AG04450 (cell line): ENCODE measurements at places on chromosomes 7 and 10.

GRCh38 chr10:48459270-48460150 lies 145.4 kb downstream of the ARHGAP22 start:
- DNase-seq, result no peak

DNA sequence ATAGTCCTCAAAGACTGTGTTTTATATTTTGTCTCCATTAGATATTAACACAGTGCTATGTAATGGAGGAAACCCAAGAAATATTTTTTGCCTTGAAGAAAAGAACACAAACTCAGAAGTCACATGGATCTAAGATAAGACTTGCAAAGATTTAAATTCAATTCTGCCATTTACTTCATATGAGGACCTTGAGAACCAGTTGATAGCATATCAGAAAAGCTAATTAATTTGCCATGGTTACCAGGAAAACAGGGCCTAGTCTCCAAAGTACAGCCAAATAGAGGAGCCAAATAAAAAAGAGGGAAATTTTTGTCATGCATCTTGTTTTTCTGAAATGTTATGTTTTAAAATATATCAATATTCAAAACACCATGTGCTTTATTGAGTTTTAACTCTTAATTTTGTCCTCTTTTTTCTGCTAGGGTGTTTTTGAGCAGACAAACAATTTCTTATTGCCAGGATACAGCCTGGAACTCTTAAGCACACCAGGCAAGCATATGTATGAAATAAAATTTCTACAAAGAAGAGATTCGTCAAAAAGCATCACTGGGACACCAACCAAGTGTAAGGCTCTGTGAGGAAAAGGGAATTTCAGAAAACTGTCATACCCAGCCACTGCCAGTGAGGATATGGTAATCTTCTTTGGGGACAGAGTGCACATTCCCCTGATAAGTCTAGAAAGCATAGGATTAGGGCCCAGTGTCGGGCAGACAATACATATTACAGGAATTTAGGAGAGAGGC lies 10.6 kb upstream of the TOMM7 start:
- DNase-seq, result no peak

GRCh38 chr7:101606498-101606923 lies 22.6 kb downstream of the MYL10 start:
- no peak for DNase-seq

- DNase-seq, result no peak
Measured at GRCh38 chr10:18498998-18499397, 152.4 kb downstream of the NSUN6 start.

DNA sequence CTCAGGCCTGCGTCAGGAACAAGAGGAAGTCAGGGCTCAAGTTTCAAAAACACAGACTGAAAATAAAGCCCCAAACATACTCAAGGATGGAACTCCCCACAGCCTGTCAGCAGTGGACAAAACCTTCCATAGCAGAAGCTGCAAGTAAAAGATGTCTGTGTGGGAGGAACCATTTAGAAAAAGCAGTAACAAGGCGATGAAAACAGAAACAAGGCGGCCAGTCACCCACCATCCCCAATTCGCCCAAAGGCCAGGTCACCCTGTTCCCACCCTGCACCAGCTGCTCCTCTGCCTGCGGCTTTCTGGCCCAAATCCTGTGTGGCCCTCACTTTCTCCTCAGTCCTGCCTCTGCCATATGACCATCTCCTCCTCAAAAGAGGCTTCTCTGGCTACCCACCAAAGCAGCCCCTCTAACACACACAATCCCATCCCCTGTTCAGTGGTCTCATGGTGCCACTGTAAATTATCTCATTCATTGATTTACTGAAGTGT lies 27.8 kb downstream of the KCNMA1 start:
- no peak for DNase-seq

DNA sequence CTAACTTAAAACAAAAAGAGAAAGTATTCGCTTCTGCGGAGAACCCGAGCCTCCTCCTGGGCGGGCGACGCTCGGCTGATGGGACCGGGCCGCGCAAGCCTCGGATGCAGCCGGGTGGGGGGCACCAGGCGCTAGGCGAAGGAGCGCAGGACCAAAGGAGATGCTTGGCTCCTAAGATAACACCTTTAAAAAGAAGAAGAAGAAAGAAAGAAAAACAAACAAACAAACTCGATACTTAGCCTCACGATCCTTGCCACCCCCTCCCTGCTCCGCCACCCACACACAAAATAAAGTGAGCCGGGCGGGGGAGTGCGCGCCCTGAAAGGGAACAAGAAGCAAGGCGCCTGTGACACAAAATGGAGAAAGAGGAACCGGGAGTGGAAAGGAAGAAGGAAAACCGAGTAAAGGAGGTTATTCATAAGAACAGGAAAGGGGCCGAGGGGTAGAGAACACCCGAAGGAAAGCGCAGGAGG lies 34.0 kb upstream of the EBLN1 start:
- DNase-seq, result no peak

- no peak for DNase-seq
Measured at GRCh38 chr10:65720901-65721300, 1204.9 kb upstream of the LRRTM3 start.

DNA sequence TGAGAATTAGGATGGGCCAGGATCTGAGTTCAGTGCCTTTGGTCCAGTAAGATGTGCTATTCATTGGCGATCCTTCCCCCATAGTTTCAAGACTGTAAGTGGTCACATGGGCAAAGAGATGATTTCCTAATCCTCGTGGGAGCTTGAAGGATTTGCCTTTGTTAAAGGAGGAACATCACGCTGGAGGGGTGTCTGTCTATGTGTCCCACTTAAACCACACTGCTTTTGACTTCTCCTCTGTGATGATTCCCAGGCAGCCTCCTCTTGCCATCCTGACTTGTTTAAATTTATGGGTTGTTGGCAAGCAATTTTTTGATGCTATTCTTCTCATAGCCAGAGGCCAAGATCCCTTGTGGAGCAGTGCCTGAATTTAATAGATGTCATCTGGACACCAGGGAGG lies 154.0 kb downstream of the TCF7L2 start:
- no peak for DNase-seq

DNA sequence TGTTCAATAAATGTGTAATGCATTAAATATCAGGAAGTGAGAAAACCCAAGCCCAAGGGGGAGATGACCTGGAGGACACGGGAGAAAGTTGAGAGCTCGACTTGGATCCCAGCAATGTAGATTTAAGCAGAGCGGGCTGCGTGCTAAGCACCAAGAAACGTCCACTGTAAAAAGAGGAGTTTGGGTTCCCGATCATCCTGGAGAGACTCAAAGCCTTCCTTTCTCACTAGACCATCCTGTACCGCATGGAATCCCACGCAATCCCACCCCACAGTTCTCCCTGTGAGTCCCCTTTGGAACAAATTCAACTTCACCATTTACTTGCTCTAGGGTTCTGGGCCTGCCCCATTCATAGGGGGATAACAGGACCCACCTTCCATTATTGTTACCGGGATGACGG lies 2.4 kb downstream of the TRPV6 start:
- no peak for DNase-seq

- no peak for DNase-seq
Measured at GRCh38 chr7:136884492-136884891, 16.0 kb downstream of the CHRM2 start.

DNA sequence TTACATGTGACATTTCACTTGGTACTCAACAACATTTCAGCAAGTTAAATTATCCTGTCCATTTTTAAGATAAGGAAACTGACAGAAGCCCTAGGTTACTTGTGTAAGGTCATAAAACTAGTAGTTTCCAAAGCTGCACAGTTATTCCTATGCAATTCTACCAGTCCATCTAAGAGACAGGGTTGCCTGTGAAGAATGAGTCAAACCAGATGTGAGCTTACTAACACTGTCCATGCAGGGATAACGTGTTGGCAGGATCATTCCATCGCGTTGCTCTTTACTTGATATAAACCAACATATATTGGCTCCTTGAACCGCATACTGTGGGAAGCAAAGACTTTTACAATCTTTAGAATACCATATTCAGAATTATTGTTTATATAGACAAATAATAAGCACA lies 280.9 kb upstream of the HGF start:
- no peak for DNase-seq

- no peak for DNase-seq
Measured at GRCh38 chr10:95408983-95409873, 118.4 kb upstream of the PDLIM1 start.

DNA sequence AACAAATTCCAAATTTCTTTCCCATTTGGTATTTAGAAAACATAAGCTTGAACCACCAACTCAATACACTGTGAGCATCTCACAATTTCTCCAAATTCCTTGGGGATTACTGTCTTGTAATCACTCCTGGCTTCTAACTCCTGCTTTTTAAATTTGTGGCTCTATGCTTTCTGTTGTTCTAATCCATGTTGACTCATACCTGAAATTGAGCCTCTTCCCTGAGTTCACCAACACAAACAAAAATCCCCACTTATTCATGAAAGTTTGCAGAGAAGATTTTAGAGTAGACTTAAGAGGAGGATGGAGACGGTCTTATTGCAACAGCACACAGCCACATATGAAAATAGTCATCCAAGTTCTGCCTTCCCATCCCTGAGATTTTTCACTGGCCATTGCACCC lies 252.5 kb downstream of the PTEN start:
- DNase-seq, result peak; percentile 74

DNA sequence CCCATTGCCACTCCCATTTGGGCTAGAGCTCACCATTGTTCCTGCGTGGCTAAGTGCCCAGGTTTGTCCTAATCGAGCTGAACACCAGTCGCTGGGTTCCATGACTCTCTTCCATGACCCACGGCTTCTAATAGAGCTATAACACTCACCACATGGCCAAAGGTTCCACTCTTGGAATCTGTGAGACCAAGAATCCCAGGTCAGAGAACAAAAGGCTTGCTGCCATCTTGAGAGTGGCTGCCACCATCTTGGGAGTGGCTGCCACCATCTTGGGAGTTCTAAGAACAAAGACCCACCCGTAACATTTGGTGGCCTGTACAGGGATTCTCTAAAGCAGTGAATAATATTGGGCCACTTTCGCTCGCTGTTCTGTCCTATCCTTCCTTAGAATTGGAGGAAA lies 37.0 kb downstream of the AKR1B15 start:
- no peak for DNase-seq

- no peak for DNase-seq
Measured at GRCh38 chr10:20776384-20777118, 120.6 kb downstream of the NEBL start.

GRCh38 chr7:22230238-22230637 lies 126.7 kb downstream of the RAPGEF5 start:
- no peak for DNase-seq

DNA sequence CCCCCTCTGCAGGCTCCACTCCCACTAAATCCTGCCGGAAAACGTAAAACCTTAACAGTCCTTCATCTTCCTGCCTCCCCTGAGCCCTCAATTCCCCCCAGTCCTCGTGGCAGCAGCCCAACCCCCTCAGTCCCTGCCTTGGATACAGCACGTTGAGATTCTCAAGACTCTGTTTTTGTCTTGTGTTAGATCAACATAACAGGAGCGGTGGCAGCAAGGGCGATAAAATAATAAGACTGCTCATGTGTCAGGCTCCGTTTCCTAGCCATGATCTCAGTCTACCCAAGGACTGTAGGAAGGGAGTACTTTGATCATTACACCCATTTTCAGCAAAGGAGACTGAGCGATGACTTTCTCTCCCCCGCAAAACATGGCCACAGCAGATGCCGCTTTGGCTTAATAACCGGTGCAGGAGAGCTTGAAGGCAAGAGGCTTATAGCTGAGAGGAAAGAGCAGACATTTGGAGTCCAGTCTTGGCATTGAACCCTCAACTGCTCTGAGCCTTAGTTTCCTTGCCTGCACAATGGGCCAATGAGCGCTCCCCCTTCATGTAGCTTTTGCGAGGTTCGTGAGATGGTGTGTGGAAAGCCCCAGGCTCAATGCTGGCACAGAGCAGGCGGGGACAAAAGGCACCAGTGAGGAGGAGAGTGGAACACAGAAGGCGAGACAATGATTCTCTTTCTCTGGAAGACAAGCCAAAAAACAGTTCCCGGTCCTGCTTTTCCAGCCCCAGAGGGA lies 42.1 kb upstream of the PCBD1 start:
- DNase-seq, result no peak

DNA sequence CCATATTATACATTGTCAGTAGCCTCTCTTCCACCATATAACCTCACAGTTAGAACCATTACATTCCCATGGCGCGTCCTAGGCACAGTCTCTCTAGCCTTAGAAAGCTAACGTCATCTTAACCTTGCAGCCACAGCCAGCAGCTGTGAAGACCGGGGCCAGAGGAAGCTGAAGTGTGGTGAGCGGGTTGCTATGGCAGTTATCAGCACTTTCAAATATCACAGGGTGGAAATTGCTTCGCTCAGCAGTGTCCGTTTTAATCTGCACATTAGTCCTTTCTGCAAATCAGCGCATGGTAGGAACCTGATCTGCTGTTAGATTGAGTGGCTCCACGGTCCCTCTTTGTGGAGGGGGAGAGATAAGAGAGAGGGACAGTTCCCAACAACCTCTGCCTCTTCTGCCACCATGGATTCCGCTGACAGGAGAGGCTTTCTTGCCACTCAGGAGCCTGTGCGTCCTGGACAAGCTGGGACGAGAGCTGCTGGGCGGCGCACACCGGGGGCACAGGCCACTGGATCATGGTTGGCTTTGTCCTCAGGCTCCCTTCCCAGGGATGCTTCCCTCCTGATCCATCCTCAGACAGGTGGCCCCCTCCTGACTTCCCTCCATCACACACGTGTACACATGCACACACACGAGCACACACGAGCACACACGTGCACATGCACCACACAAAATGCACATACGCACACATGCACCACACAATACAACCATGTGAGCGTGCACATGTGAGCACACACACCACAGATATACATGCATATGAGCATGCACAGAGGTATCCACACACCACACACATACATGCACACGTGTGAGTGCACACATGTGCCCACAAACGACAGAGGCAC lies 93.8 kb downstream of the WDR37 start:
- no peak for DNase-seq

DNA sequence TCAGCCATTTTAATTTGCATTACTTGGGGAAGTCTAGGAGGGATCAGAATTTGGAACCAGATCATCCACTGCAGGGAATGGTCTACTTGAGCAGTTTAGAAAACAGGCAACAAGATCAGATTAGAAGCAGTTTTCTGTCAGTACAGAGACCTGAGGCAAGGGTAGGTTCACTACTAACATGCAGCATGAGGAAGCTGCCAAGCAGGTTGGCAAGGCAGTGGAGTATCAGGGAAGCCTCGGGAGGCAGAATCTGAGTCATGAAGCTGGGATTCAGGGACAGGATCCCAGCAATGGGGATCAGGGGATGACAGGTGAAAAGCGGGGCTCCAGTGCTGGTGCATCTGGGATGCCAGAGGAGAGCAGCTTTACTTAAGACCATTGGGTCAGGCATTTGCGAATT lies 28.1 kb downstream of the ENO4 start:
- DNase-seq, result no peak

DNA sequence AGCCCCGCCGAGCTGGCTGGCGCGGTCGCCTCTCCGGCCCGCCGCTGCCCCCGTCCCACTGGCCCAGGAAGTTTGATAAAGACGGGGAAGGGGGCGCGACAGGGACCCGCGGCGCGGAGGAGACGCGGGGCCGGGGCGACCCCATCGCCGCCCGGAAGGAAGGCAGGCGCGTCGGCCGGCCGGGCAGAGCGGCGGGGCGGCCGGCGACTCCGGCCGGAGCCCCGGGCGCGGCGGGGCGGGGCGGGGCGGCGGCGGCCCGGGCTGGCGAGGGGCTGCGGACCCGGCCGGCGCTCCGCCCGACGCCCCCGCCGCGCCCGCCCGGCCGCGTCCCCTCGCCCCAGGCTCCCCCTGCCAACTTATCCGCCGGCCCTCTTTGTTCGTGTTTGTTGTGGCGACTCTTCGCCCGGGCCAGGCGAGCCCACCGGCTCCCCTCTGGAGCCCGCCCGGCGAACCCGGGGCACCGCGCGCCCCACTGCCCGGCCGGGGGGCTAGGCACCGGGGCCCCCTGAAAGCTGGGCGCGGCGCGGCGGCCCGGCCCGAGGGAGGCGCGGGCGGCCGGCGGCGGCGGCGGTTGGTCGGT lies 571 bp downstream of the KDM7A start:
- no peak for DNase-seq
